ENCODE measurements at places on chromosomes 7 and 10.

- no peak for DNase-seq
These were observed 12.6 kb upstream of the CDH23 start for GRCh38 chr10:71383972-71384687.

GRCh38 chr7:74568658-74569057, 88.9 kb upstream of the GTF2I start:
- DNase-seq, result no peak

GRCh38 chr10:71494980-71495381, 98.3 kb downstream of the CDH23 start:
- DNase-seq, result no peak

DNA sequence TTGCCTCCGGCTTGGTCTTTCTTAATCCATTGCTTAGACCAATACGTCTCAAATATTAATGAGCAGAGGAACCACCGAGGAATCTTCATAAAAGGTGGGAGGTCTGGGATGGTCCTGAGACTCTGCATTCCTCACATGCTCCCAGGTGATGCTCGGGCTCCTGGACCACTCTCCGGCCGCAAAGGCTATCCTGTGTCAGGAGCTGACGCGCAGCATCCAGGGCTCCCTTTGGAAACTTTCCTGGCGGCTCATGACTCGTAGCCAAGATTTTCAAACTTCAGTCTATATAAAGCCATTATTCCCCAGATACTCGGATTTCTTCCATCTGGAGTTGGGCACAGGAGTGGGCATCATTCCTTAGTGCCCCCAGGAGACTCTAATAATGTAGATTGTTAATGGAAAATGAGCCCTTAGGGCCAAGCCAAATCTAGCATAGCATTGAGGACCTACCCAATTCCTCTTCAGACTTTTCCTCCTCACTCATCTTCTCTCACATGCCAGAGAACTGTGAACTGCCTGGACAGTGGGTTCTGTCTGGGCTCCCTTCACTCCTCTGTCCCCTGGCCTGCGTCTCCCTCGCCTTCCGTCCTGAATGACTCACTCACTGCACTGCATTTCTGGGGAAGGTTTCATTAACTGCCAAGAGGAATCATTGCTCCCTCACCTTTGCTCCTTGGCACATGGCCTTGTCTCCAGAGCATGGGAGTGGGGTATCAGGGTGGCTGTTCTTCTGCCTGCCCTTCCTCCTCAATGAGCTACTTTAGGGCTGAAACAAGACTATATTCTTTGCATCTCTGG, 89.3 kb downstream of the MKI67 start:
- DNase-seq, result no peak

GRCh38 chr7:139727151-139727705, 50.6 kb downstream of the HIPK2 start:
- DNase-seq, result no peak

DNA sequence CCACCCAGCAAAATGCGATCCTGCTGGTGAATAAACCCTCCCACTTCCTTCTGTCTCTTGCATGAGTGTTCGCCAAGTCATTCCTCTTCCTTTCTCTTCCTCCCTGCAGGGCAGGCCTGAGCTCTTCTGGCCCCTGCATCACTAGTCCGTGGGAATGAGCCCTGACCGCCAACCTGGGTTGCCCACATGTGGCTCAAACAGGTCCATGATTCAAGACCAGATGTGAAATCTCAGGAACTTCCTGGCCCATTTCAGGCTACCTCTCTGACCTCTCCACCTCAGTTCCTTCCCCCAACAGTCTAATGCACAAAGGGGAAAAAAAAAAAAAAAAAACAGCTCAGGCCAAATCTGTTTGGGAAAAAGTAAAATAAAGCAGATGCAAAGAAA, 5.4 kb upstream of the YWHAG start:
- DNase-seq, result no peak

DNA sequence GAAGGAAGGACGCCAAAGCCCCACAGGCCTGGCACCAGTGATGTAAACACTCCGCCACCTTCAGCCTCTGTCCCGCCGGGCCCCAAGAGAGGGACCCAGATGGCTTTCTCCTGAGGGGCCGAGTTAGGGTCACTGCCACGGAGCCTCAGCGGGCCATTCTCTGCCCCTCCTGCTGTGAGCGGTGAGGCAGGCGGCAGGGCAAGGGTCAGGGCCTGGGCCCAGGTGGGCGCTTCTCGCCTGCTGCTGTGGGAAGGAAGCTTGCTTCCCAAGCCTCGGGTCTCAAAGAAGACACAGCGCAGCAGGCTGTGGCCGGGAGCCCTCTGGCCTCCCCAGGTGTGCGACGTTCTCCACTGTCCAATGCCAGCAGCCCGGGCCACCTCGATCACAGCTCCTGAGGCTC, 84.8 kb downstream of the PROSER2 start:
- DNase-seq, result no peak

DNA sequence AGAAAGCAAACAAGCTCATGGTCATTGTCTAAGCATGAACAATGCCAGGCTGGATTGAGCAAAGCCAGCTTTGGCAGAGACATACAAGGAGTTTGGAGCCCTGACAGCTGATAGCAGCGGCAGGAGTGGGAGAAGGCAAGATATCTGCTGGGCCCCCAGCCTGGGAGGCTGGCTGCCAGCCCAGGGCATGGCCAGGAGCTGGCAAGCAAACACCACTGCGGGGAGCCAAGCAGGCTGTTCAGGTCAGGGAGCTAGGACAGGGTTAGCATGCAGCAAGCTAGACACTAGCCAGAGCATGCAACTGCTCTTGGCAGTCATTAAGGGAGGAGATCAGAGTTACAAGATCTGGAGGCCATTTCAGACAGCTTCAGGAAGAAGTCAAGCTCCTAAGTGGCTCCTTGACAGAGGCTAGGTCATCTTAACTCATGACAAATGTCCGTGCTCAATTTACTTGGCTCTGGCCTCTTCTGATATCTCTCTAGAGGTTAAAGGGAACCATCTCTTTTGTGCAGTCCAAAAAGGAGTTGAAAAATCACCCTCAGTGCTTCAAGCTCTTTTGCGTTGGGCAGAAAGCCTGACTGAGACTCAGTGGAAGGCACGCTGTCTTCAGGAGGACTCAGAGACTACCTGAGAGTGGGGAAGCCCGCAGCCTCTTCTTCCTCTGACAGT, 436.8 kb upstream of the C7orf33 start:
- DNase-seq, result no peak

DNA sequence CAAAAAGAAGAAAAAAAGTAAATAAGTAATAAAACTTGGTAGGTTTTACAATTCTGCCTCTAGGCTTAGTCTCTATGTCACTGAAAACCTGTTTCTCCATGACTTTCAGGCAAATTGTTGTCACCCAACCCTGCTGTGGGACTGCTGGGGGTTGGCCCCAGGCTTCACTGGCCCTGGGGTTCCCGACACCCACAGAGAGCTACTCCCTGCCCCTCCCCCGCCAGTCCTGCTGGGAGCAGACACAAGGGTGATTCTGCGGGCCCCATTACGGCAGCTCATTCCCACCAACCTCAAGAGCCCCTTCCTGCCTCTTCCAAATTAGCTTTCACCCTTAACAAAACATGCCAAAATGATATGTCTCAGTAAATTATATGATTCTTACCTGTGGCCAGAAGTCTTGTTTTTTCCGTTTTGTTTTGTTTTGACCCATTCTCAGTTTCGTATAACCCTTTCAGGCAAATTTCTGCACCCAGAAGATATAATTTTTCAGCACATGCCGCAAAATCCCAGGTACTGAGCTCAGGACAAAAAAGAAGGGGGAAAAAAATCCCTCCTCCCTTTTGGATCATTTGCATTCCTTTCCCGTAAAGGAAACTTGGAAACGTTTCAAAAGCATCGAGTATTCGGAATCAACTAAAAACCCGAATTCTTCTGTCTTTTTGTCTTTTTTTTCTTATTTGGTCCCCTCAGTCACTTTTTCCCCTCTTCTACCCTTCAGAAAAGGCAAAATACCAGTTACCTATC, 27.8 kb downstream of the CHST15 start:
- no peak for DNase-seq

- no peak for DNase-seq
These were observed 203.3 kb downstream of the DIP2C start for GRCh38 chr10:486206-486605.

GRCh38 chr10:49526619-49527018, 12.3 kb downstream of the ERCC6 start:
- DNase-seq, result no peak

- DNase-seq, result no peak
These were observed 53.5 kb downstream of the ZNF467 start for GRCh38 chr7:149719912-149720335.

DNA sequence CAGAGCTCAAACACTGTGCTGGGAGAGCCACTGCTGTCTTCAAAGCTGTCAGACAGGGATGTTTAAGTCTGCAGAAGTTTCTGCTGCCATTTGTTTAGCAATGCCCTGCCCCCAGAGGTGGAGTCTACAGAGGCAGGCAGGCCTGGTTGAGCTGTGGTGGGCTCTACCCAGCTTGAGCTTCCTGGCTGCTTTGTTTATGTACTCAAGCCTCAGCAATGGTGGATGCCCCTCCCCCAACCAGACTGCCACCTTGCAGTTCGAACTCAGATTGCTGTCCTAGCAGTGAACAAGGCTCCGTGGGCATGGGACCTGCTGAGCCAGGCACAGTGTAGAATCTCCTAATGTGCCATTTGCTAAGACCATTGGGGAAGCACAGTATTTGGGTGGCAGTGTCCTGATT, 4.6 kb upstream of the CYP2C19 start:
- DNase-seq, result no peak

GRCh38 chr10:33122014-33122809, 164.2 kb upstream of the ITGB1 start:
- DNase-seq, result no peak

DNA sequence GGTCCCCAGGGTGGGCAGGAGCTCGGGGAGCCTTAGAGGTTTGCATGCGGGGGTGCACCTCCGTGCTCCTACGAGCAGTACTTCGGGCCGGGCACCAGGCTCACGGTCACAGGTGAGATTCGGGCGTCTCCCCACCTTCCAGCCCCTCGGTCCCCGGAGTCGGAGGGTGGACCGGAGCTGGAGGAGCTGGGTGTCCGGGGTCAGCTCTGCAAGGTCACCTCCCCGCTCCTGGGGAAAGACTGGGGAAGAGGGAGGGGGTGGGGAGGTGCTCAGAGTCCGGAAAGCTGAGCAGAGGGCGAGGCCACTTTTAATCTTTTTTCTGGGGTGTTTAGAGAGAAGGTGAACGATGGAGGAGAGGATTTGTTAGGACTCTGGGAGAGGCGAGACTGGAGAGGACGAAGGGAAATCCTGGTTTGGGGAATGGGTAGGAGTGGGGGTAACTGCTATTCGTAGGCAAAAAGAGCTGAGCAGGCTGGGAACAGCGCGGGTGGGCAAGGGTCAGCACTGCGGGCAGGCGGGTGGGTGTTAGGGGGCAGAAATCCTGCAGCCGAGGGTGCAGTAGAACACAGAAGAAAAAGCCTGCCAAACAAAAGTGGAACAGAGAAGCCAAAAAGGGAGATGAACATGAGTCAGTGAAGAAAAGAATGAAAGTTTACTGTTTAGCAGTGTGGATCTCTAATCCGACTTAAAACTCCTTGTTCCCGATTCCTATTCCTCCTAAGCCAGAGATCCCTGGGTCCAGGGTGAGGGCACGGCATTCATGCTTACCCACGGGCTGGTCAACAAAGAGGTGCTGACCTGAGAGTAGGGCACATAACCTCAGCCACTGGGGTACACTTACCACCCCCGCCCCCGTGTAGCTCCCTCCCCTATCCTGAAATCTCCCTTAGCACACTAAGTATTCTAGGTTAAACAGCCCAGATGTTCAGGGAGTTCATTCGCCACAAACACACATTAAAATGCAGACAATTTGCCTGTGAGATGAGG, 26.9 kb downstream of the PRSS2 start:
- no peak for DNase-seq

Measured in NCI-H187 treated with DMSO at 0.1 percent for 48 hours (cell line).